ENCODE measurements at places on chromosomes 16 and 17. TPM values are rescaled to one million over a fixed set of nuclear protein-coding genes. Genes with fewer than 3 reads are reported as not detected.

DNA sequence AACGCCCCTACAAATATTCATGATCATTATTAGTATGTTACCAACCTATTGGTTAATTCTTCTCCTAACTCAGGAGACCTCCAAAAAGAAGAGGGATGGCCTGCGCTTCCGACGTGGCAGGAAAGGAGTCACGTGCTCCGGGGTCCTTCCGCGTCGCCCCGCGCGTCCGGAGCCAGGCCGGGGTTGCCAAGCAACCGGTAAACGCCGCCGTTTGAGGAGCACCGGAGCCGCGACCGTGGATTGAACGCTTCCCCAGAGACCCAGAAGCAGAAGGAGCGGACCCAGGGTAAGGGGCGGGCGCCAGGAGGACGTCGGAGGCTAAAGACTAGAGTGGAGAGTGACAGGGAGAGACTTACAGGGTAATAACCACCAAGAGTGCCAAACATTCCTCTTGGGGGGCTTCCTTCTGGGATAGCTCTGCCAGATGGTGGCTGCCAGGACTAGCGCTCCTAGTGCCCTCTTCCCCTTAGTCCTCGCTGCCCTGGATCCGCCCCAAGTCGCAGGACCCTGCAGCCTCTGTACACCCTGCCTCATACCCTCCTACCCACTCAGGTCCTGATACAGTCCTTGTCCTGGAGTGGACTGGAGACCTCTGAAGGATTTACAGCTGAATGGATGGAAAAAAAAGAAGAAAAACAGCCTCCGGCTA, at the start of gene DNAI2:
Gene DNAI2, plus strand, starts transcription at position 175 of the 649 bp plus-strand sequence. CDS start 7,584 bp downstream, outside the sequence.
- DNase-seq = peak; percentile 68

DNA sequence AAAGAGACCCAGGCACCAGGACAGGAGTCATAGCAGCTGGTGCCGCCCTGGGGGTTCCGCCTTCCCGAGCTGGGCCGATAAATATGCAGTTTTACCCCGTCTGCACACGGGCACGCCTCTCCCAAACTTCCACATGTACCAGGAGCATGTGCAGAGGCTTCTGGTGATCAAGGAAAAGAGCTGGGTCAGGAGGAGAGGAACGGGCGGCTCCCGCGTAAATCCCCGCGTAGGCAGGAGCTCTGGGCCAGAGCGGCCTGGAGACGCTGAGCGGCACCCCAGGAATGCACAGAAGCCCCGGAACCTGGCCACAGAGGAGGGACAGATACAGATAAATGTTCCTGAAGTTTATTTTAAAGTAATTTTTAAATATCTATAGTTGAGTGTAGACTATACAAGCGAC, 46.6 kb upstream of the METRNL start:
- no peak for DNase-seq

Gene ABCA6
- total RNA-seq = 50.7 TPM

Gene EME1
- 4.3 TPM for total RNA-seq

Gene CHD3
- 78.9 TPM for total RNA-seq

- no peak for DNase-seq
Observed at GRCh38 chr17:82477934-82478333, 19.4 kb downstream of the NARF start.

GRCh38 chr17:38322156-38322779, 21.5 kb downstream of the GPR179 start:
- DNase-seq = peak; percentile 73

Gene MYH3
- total RNA-seq = 9,382 TPM

DNA sequence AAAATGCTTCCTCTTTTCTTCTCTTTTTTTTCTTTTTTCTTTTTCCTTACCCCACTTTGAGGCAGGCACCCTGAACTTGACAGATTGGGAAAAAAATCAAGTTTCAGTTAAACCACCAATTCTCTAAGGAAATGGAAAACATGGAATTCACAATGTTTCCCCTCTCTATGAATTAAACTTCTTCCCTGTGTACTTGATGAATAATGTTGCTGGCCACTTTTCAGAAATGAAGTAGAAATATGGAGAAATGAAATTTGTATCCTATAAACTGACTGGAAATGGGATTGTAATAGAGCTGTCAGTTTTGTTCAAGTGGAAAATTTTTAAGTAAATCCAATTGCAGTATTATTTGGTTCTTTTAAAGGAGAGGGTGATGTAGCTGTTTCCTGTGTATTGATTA, 129.8 kb downstream of the CLEC16A start:
- no peak for DNase-seq

Gene ARHGAP23
- total RNA-seq = 67.0 TPM

- no peak for DNase-seq
Observed at GRCh38 chr17:81009136-81009535, 17.5 kb downstream of the CHMP6 start.
